Stomach (tissue), 19 donors: ENCODE measurements at places on chromosomes 7 and 10. TPM values are rescaled to one million over a fixed set of nuclear protein-coding genes. Genes with fewer than 3 reads are reported as not detected.
A peak's percentile ranks its signal among the peaks of the same experiment; 100 is the strongest.

SLC18A3 gene
- not detected for total RNA-seq

TRIM50 gene
- 36.5 TPM for total RNA-seq

CPN1 gene
- not detected for total RNA-seq

PRPS1L1 gene
- not detected for total RNA-seq

MYO1G gene
- 1.7 TPM for total RNA-seq

WNT8B gene
- not detected for total RNA-seq

- no peak overlapping the region for H3K27ac ChIP-seq
- H3K27me3 ChIP-seq, result no peaks in the 10 kb centered on the region
- peaks cover 53% of the 10 kb centered on the region for H3K4me1 ChIP-seq
These were observed 5.0 kb downstream of the AVPI1 start for GRCh38 chr10:97682042-97682441.

GRCh38 chr10:84267503-84268126 is 22.8 kb downstream of the RGR start:
- H3K4me3 ChIP-seq, result no peak overlapping the region
- peak; percentile 59 for DNase-seq
- H3K36me3 ChIP-seq, result no peaks in the 10 kb centered on the region

GRCh38 chr10:100886521-100886920 is 26.2 kb upstream of the SLF2 start:
- H3K36me3 ChIP-seq, result no peaks in the 10 kb centered on the region
- H3K4me1 ChIP-seq, result peaks cover 3% of the 10 kb centered on the region
- no peak overlapping the region for H3K4me3 ChIP-seq
- no peak for DNase-seq

DNA sequence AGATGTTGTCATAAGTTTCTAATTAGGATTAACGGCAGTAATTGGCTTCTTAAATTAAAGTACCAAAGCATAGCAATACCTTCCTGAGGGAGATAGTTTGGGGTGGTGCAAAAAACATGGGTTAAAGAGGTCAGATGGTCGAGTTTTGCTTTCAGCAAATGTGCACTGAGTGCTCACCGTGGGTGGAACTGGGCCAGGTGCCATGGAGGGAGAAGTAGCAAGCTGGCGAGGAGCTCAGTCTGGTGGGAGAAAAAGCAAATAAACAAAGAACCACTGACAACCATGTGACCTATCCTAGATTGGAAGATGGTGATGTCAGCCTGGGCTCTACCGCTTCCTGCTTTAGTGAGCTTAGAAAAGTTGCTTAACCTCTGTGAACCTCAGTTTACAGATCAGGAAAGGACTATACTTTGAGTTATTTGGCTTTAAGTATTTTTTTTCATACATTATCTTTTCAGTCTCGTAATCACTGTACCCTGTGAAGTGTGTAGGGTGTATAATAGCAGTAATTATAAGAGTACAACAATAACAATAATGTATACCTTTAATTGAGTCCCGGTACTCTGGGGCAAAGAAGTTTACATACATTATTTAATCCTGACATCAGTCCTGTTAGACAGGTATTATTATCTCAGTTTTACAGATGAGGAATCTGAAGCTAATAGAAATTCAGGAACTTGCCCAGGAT is 69.0 kb upstream of the PDCD4 start:
- DNase-seq, result peak; percentile 91
- peaks cover 29% of the 10 kb centered on the region for H3K4me1 ChIP-seq

DNA sequence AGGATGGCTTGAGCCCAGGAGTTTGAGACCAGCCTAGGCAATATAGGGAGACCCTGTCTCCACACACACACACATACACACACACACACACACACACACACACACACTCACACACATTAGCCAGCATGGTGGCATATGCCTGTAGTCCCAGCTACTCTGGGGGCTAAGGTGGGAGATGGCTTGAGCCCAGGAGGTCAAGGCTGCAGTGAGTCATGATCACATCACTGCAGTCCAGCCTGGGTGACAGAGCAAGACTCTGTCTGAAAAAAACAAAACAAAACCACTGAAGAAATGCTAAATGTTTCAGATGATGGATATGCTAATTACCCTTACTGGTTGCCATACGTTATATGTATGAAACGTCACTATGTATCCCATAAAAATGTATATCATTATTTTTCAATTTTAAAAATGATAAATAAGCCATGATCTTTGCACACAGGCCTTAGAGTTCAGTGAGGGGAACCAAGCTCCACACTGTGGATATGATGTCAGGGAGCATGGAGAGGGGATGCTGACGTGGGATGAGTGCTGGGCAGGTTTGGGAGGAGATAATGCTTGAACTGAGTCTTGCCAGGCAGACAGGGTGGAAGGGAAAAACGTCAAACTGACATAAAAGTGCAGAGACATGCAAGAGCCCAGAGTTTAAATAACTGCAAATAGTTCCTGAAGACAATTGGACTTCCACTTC is 45.9 kb upstream of the ARHGAP12 start:
- H3K36me3 ChIP-seq, result no peaks in the 10 kb centered on the region
- no peaks in the 10 kb centered on the region for H3K4me1 ChIP-seq
- H3K27ac ChIP-seq, result no peak overlapping the region
- H3K4me3 ChIP-seq, result no peak overlapping the region
- no peaks in the 10 kb centered on the region for H3K27me3 ChIP-seq

- peak; percentile 11 for DNase-seq
- no peak overlapping the region for H3K27ac ChIP-seq
- H3K4me1 ChIP-seq, result peaks cover 11% of the 10 kb centered on the region
- H3K27me3 ChIP-seq, result no peaks in the 10 kb centered on the region
These were observed 17.4 kb downstream of the UBE2D4 start for GRCh38 chr7:43943417-43944187.

DNA sequence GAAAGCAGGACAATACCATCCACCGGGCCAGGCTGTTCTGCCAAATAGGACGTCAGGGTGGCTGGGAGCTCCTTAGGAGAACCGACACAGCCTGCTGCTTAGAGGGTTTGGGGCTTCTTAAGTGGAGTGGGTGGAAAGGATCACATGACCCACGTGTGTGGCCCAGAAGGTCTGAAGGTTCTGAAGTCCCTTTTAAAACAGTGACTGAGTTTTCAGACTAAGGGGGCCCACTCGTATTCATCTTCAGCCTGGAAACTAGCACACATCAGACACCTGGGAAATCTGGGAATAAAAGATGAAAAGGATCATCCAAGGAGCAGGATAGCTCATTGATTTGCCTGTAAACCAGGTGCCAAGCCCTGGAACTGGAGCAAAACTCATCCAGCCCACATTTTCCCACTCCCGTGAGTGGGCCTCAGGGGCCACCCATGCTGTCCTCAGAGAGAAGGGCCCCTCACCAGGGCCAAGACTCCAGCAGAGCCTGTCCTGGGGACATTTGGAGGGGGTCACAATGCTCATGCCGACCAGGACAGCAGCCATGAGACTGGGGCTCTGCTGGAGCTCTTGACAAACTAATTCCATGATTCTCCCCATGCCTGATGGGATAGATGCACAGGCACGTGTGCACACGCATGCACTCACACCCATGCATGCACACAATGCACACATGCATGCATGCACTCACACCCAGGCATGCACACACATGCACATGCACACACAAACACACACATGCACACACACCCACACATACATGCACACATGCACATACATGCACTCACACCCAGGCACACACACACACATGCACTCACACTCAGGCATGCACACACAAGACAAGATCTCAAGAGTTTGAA is 168.8 kb upstream of the PPP2R2D start:
- DNase-seq, result no peak
- H3K4me1 ChIP-seq, result no peaks in the 10 kb centered on the region

DNA sequence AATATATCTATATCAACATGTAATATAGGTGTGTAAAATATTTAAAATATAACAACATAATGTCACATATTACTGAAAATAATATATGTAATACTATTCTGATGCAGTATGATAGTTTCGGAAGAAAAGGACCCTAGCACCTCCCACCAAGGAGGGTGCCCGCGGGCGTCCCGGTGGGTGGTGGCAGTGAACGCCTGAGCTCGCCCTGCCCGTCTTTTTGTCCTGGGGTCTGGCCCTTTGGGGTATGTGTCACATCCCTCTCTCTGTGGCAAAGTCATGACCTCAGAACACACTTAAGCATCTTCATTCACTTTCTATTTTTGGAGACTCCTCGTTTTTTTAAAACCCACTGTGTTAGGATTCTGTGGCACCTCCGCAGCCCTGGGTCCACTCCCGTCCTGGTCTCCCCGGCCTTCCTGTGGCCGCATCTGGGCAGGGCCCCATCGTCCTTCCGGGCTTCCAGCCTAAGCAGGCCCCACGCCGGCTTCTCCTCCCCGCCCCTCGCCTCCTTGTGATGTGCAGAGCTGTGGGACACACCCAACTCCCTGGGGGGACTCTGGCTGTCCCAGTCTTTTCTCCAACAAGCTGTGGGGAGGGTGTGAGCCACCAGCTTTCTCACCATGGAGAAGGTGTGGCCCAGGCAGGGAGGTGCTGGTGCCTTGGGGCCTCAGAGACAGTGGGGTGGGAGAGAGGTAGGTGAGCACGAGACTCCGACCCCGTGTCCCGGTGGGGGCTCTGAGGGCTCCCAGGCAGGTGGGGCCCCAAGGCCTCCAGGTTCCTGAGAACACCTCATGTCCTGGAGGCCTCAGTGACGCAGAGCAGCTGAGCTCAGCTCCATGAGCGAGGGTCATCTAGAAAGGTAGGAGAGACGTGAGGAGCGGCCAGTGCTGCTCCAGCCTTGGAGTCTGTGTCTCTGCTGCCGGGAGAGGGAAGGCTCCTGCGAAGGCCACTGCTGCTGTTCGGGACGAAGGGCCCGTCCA is 16.5 kb downstream of the PWWP2B start:
- H3K4me3 ChIP-seq, result no peak overlapping the region
- no peak for DNase-seq
- H3K27ac ChIP-seq, result peak overlapping the region; percentile 52
- H3K36me3 ChIP-seq, result peaks cover 7% of the 10 kb centered on the region
- H3K4me1 ChIP-seq, result peaks cover 93% of the 10 kb centered on the region
